GM18507 (cell line): ENCODE measurements at places on chromosomes 11 and 22.

GRCh38 chr11:1438967-1439330 is 47.6 kb downstream of the MOB2 start:
- no peak for DNase-seq

- no peak for DNase-seq
These were observed 70.3 kb downstream of the MAML2 start for GRCh38 chr11:96272529-96273222.

DNA sequence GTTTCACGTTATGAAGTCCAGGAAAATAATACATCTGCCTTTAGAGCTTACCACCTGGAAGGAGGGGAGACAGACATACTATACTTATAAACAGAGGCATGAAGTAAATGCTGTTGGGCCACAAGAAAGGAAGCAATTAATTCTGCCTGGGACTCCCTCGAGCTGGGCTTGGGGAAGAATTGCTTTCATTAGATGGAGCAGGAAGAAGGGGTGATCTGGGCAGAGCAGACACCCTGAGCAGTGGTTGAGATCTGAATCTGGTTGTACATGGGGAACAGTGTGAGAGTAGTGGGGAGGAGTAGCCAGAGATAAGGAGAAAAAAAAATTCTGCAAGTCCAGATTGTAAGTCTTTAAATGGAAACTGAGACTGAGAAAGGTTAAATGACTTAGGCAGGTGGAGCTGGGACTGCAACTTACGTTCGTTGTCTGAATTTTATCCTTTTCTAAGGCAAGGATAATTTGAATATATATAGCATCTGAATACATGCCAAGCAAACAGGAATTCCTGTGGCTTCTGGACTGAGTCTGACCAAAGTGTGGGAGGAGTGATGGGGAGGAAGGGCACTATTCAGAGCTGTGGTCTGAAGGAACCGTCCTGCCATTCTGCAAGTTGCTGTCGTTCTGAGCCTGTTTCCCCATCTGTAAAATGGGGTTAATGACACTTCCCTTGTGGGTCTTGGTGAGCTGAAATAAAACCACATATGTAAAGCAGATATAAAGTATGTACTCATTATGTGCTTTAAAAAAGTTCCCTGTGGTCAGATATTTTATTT is 7.9 kb downstream of the NCAM1 start:
- no peak for DNase-seq

DNA sequence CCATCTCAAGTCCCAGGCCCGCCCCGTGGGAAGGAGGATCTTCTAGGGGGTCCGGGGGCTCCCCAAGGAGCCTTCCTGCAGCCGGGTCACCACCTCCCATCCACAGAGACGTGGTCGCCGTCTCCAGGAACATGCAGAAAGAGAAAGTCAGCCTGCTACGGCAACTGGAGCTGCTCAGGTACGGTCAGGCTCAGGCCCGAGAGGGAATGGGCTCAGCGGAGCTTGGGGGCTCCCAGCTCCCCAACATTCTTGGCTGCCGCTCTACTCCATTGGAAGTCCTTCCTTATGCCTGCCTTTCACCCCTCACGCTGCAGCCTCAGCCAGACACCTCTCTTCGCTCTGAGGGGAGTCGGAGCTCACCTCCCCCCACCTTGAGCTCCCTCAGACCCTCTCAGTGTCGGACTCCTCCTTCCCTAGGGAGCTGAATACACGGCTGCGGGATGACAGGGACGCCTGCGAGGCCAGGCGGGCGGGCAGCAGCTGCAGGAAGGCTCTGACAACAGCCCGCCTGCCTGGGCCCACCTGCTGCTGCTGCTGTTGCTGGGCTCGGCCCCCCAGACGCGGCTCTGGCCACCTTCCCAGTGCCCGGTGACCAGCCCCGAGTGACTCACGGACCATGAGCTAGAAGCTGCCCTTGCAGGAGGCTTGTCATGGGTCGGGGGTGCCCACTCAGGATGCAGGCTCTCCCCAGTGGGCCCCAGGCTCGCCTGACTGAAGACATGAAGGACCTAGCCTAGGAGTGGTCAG is 1.5 kb upstream of the CD151 start:
- no peak for DNase-seq

- no peak for DNase-seq
These were observed 18.9 kb downstream of the SHANK3 start for GRCh38 chr22:50691521-50691920.

DNA sequence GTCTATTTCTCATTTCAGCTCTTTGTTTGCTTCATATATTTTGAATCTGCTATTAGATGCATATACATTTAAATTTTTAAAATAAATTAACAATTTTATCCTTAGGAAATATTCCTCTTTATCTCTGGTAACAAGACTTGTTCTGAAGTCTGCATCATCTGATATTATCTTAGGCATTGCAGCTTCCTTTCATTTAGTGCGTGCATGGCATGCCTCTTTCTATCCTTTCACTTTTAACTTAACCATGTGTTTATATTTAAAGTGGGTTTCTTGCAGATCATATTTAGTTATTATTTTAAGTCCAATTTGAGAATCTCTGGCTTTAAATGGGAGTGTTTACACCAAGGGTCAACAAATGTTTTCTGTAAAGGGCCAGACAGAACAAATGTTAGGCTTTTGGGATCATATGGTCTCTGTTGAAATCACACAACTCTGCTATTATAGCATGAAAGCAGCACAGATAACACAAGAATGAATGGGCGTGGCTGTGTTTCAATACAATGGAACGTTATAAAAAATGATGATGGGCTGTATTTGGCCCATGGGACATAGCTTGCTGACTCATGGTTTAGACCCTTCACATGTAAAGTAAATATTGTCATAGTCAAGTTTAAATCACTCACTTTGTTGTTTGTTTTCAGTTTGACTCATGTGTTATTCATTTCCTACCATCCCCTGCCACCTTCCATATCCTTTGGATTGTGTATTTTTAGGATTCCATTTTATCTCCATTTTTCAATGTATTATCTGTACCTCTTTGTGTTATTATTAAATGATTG is 83.9 kb upstream of the SNX19 start:
- DNase-seq: no peak

DNA sequence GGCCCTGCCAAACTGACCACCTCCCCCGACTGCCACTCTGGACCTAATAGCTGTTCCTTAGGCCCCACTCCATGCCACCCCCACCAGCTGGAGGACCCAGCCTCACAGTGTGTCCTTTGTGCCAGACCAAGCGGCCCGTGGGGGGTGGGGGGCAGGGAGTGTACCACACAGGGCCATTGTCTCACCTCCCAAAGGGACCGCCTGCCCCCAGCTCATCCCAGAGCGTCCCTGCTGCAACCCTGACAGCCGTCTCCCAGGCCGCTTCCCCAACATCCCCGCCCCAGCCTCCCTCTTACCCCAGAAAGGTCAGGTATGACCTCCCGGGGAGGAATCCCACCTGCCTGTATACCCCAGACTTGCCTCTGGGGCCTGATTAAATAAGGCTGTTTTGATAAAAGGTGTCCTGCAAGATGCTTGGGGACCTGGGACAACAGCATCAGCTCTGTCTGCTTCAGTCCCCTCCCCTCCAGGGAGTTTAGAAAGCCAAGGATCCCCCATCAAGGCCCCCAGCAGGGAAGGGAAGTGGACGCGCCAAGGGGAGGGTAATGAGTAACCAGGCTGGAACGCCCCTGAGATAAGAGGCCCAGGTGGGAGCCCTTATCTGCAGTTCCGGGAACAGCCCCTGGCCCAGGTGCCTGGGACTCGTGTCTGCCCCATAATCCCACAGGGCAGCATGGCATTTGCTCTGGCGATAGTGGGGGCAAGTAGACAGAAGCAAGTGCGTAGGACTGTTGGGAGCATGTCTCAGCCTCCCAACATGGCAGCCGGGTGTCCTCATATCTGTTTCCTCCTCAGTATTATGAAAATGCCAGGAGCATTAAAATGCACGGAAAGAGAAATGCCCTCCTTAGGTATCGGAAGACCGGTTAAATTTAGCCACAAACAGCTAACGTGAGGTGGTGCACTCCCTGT is 9.0 kb downstream of the CDC42EP1 start:
- no peak for DNase-seq

- no peak for DNase-seq
These were observed 529 bp upstream of the CCND1 start for GRCh38 chr11:69640260-69640994.

DNA sequence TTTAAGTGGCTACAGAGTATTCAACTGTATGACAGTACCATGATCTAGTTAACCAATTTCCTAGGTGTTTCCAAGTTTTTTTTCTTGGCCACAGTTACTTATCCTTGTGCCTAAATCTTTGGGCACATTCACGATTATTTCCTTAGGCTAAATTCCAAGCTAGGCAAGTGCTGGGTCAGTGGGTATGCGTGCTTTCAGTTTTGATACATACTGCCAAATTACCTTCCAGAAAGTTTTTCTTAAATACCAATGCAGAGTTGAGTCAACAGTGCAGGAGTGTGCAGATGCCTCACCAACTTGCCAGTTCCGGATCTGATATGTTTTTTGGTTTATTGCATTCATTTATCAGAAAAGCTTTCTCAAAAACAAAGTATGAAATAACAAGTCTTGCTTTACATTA is 67.9 kb upstream of the OR4B1 start:
- DNase-seq: no peak

- no peak for DNase-seq
These were observed 114.2 kb downstream of the EFCAB6 start for GRCh38 chr22:43697894-43698293.

DNA sequence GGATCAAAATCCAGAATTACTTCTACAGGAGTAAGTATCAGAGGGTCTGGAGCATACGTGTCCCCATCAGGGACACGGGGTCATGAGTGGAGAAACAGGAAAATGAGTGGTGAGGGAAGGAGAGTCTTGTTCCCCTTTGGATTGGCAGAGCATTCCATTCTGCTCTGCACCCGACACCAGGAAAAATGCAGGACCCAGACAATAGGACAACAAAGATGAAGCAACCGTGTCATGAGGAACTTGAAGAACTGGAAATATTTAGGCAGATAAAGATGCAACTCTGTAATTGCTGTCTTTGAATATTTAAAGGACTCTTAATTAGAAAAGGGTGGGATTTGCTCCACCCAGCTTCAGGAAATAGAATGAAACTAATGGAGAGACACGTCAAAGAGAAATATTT is 89.0 kb upstream of the BLID start:
- DNase-seq: no peak

- DNase-seq: no peak
These were observed 42.3 kb upstream of the ETS1 start for GRCh38 chr11:128629516-128630106.

- no peak for DNase-seq
These were observed 4.7 kb upstream of the KDM2A start for GRCh38 chr11:67114275-67114896.

- no peak for DNase-seq
These were observed 21.8 kb upstream of the B3GAT1 start for GRCh38 chr11:134433806-134434205.
